ENCODE measurements at places on chromosomes 16 and 17. TPM values are rescaled to one million over a fixed set of nuclear protein-coding genes. Genes with fewer than 3 reads are reported as not detected.

DNA sequence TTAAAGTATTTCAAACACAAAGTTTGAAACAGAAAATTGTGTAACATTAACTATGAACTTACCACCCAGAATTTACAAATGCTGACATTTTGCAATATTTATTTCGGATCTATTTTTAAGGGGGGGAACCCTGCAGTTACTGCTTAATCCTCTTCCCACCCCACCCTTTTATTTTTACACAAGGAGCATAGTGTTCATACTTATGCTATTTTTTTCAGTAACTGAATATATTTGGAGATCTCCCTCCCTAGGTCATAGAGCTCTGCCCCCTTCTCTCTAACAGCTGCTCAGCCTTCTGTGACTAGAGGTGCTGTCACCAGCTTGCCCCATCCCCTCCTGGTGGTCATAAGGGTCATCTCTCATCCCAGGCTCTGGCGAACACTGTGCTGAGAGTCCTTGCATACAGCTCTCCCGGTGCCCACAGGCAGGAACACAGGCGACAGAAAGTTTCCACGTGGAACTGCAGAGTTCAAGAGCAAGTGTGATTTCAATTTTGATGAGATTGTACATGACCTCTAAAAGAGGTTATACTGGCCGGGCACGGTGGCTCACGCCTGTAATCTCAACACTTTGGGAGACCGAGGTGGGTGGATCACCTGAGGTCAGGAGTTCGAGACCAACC, 44.2 kb downstream of the SNX20 start:
- DNase-seq: no peak

The LGALS9 gene
- polyA plus RNA-seq: 16.5 TPM

The NUDT16L1 gene
- 25.8 TPM for polyA plus RNA-seq

DNA sequence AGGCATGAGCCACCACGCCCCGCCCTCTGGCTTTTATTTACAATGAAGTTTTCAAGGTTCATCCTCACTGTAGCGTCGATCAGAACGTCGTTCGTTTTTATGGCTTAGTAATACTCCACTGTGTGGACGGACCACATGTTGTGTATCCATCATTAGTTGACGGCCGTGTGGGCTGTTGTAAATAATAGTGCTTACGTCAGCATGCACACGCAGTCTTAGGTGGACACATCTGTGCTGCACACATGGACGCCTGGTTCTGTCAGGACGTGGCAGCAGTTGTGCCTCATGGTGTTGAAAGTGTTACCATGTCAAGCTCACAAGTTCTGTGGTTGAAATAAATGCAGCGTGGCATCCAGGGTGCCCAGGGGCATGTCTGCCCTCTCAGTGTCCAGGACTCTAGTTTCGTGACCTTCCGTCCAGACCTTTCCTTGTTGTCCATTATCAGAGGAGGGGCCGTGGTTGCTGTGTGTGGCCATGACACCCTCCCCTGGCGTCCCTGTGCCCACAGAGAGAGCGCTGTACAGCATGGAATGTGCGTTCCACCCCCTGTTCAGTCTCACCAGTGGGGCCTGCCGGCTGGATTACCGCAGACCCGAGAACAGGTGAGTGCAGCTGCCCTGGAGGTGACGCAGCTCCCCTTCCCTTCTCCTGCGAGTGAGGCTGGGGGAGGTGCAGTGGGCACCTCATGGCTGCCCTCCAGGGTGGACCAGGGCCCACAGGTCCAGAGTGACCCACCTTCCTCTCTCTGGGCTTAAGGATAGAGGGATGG, 22.3 kb downstream of the TCF25 start:
- DNase-seq: no peak

The CCL7 gene
- polyA plus RNA-seq: not detected

The SDK2 gene
- polyA plus RNA-seq: 24.6 TPM

The CES3 gene
- 0.13 TPM for polyA plus RNA-seq
